ENCODE measurements at places on chromosomes 1 and 21.
A peak's percentile ranks its signal among the peaks of the same experiment; 100 is the strongest.

- DNase-seq: no peak
Measured at GRCh38 chr1:4267381-4268261, 367.5 kb upstream of the C1orf174 start.

GRCh38 chr1:40161888-40162397, 756 bp downstream of the RLF start:
- no peak for DNase-seq

DNA sequence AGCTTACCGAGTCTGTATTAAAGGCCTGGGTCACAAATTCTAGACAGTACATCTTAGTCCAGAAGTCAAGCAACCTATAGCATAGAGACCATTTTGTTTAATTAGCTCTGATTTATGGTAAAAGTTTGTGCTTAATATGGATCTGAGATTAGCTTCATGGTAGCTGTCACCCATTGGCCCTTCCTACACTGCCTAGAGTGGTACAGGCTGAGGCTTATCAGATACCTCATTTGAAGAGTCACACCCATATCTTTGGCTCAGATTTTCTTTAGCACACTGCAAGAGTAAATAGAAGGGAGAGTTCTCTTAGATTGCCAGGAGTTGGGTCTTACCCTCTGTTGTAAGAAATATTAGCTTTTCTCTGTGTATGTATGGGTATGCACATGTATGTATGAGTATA, 3.6 kb downstream of the AK4 start:
- no peak for DNase-seq

DNA sequence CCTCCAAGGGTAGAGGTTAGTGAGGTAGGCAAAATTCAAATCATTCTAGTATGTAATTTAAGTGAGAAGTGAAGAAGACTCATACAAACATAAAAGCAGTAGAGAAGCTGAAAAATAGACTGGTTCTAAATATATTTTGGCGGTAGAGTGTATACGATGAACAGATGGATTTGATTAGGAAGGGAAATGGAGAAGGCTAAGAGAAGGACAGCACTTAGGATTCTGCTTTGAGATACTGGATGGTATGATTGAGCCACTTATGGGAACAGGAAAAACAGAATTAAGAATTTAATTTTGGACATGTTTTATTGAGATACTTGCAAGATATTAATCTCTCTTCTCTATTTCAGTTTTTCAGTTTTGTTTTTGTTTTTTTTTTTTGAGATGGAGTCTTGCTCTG, 60.1 kb downstream of the EPB41 start:
- no peak for DNase-seq

GRCh38 chr1:192764675-192765074, 44.2 kb upstream of the RGS2 start:
- DNase-seq: no peak

DNA sequence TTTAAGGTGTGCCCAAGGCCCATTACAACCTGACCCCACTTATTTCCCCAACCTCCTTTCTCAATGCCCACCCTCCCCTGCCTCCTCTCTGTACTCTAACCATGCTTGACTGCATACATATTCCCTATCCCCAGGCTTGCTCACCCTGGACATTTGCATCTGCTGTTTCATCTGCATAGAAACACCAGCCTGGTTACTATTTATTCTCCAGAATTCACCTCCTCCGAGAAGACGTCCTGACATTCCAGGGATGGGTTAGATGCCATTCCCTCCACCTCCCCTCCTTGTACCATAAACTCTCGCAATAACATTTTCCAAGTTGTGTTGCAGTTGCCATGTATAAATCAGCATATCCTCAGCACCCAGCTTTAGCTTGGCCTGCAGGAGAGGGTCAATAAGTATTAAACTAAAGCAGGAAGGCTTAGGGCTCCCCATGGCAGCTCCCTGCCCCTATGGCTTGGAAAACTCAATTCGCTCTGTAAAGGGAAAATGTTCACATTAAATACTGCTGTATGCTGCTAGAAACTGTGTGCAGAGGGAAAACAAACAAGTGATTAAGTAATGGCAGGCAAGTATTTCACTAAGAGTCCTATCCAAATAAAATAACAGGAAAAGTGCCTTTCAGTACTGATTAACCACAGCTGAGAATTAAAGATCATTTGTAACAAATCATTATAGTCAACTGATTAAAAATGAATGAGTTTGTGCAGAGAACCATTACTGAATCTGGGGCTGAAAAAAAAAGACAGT, 202.3 kb downstream of the TNR start:
- no peak for DNase-seq

DNA sequence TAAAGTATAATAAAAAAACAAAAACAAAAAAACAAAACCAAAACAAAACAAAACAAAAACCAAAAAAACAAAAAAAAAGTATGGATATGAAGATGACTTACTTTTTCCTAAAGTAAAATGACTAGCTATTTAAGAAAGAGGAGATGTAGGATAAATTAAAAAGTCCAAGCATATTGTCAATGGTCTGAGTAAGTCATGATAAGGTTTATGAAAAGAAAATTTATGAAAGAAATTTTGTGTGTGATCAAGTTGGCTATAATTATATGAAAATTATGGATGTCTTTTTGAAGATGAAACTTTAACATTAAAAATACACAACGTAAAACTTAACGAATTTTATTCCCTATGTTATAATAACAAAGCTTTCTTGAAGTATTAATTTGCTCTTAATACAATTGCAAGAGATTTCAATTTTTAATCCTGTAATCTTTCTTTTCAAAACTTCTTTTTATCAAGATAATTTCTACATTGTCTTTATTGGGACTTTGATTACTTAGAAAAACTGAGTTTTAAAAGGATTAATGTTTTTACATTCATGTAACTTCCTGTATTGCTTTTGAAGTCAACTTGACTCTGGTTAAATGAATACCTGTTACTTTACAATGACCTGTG, 200.9 kb upstream of the IVNS1ABP start:
- DNase-seq: peak; percentile 12

- no peak for DNase-seq
Measured at GRCh38 chr1:229950020-229950419, 117.0 kb upstream of the GALNT2 start.

DNA sequence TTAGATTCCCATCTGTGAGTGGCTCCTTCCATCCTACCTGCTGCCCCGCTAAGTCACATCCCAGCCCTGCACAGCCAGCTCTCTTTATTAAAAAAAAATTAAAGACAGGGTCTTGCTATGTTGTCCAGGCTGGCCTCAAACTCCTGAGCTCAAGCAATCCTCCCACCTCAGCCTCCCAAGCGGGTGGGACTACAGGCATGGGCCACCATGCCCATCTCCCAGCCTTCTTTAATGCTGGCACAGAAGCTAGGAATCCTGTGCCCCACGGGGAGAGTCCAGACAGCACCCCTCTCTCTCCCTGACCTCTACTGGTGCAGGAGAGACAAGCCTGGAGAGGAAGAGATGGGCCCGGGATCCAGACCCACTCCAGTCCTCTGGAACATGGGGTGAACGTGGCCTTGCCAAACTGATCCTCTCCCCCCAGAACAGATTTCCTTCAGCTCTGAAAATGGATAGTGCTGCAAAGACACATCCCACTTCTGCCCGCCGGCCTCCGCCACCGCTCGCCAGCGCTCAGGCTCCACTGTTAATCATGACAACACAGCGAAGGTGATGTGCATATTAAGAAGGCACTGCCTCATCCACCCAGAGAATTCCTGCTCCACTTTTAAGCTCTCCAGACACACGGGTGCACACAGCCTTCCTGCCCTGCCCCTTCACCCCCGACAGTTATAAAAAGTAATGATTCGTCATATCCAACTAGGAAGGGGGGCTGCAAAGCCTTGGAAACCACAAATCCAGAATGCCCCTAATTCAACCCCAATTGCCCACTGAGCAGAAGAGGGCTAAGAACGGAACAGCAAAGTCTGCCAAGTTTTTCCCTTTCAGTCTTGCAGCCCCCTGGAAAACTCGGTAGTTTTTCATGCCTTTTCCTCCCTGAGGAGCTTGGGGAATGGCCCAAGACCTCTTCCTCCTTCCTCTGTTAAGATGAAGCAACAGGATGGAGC, 68.1 kb downstream of the MRPL37 start:
- DNase-seq: no peak
